Cardiac fibroblast (primary cell): ENCODE measurements at places on chromosomes 13 and 19.

DNA sequence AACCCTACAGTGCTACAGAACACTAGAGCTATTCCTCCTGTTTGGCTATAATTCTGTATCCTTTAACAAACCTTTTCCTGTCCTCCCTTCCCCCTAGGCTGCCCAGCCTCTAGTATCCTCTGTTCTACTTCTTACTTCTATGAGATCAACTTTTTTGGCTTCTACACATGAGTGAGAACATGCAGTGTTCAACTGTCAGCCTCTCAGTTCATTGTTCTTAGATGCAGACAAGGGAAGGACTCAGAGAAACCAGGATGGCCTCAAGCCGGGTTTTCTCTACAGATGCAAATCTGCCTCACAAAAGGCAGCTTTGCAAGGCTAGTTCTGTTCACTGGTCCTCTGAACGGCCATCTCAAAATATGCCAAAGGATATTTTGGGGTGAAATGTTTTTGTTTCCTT, 18.4 kb downstream of the AMER2 start:
- DNase-seq = no peak

DNA sequence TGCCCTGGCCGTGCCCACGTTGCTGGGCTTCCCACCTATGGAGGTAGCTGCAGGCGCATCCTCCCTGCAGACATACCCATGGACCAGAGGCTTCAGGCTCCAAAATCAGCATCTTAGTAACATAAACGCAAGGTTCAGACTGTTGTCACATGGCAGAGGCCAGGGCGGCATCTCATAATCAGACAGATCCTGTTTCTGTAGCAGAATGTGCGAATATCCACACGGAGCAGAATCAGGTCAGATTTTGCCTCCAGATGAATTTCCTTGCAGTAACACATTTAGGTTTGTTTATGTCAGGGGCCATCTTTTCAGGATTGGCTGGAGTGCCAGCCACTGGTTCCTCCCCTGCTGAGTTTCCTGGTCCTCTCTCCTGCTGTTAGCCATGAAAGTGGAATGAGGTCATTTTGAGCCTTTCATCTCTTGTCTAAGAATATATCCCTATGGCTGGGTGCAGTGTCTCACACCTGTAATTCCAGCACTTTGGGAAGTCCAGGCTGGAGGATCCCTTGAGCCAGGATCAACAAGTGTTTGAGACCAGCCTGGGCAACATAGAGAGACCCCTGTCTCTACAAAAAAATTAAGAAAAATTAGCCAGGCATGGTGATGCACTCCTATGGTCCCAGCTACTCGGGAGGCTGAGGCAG, 20.5 kb downstream of the SMARCA4 start:
- DNase-seq = no peak

GRCh38 chr19:3151563-3152418, 16.0 kb downstream of the GNA15 start:
- peak; percentile 33 for DNase-seq

- DNase-seq = no peak
Observed at GRCh38 chr13:112052213-112052612, 14.7 kb upstream of the SOX1 start.

DNA sequence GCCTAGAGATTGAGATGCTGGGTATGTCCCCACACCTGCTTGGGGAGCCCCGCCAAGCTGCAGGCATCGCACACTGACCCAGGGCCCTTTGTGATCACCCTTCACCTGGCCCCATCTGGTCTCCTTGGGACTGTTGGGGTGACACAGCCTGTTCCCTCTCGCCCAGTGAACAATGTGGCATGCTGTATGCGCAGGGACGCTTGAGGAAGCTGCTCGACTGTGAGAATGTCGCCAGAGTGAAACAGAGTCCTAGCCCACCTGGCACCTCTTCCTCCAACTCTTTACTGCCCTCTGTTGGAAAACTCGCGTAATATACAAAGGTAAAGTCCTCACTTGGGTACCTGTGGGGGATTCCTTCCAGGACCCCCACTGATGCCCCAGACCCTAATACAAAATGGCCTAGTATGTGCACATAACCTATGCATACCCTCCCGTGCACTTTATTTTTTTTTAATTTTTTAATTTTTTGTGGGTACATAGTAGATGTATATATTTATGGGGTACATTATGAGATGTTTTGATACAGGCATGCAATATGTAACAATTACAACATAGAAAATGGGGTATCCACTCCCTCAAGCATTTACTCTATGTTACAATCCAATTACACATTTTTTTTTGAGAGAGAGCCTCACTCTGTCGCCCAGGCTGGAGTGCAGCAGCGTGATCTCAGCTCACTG, 9.0 kb downstream of the BLOC1S3 start:
- DNase-seq = no peak

GRCh38 chr13:93745884-93746283, 519.3 kb downstream of the GPC6 start:
- DNase-seq = peak; percentile 41

DNA sequence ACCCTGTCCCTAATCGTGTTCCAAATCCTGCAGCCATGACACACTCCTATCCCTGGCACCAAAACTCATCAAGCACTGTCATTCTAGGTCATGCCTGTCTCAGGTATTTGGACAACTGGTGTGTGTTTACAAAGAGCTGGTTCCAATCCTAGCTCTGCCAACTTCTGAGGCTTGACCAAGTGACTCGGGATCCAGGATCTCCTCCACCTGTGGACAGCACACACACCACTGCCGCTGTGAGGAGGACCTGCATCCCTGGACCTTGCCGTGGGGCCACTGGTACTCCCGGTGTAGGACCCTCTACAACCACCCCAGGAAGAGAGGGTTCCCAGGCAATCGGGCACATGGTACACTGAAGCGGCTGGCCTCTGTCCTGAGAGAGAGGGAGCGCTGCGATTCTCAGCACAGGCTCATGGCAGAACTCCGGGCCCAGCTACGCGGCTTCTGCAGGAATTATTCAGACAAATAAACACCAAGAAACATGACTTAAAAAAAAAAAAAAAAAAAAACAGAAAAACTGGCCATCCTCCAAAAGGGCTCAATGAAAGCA, 20.4 kb downstream of the MLLT1 start:
- DNase-seq = peak; percentile 14

- DNase-seq = no peak
Observed at GRCh38 chr19:16074488-16075365, 1.6 kb upstream of the TPM4 start.

DNA sequence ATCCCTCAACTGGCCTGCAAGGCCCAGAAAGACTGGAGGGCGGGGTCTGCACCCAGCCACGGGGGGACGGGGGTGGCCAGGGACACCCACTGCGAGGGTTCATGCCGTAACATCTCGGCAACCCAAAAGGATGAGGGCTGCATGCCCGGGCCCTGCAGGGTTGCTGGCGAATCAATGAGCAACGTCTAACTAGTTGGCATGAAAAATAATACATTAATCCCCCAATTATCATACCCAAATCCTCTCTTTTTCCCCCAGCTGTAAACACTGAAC, 232.2 kb downstream of the TUBA3C start:
- DNase-seq = no peak

DNA sequence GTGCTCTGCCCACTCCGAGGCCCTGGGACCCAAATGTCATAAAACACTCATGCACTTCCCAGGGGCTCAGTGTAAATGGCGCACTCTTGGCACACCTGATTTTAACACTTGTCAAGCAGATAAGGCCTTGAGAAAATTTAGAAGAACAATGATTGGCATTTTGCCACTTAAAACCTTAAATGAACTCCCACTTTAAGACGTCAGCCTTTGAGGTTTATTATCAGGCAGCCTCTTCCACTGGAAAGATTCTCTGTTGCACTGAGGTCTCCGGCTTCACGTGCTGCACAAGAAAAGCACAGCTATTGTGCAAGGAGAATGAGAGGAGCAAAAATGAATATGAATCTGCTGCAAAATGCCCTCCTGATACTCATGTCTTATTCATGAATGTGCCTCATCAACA, 38.5 kb upstream of the ATP11A start:
- DNase-seq = peak; percentile 79

DNA sequence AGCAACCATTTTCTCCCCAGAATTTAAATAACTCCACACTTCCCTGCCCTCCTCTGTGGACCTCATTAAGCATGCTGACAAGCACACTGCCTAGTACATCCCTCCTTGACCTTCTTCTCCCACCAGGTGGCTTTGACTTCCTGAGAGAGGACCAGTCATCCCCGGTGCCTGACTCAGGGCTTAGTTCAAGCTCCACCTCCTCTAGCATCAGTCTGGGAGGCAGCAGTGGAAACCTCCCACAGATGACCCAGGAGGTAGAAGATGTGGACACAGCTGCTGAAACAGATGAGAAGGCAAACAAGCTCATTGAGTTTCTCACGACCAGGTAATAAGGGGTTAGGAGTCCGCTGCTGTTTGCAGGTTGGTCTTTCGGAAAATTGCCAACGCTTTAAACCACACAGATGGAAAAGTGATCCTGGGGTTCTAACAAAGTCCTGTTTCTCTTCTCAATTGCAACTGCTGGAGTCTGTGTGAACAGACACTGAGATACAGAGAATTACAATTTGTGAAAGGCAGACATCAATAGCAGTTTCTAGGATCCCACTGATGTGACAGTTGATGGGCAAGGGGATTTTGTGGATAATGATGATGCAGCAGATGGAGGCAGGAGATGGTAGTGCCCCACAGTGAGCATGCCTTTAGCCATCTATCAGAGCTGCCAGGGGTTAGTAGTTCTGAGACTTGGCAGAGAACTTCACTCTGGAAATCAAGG, 86.7 kb downstream of the ZAR1L start:
- no peak for DNase-seq

DNA sequence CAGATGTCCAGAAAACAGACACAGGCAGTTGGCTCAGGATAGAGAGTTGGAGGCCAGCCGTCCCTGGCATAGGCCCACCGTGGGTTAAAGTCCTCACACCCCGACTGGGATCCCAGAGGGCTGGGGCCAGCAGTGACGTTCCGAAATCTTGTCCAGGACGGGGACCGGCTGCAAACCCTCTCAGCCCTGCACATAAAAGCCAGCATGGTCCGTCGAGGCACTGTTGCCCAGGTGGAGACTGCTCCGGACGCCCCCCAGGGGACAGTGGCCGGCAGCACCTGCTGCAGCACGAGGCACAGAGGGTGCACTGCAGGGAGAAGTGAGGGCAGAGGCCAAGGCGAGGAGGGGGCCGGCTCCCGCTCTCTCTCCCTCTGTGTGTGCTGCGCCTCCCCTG, 4.3 kb upstream of the IFNL2 start:
- no peak for DNase-seq

DNA sequence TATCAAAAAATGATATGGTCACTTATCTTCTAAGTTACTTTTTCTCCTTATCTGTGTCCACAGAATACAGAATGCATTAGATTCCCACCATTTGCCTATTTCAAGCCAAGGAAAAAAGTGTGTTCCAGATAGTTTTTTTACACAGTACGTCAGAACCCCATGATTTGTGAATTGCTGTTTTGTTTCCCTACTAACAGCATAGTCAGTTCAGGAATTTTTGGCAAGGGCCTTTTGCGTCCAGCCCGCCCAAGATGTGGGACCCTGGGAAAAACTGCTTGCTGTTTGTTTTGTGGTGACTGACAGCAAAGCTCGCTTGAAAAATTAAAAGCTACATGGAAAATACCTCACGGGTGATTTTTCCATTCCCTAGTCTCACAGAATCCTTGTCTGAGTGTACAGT, 20.4 kb upstream of the FAM216B start:
- DNase-seq = peak; percentile 70

DNA sequence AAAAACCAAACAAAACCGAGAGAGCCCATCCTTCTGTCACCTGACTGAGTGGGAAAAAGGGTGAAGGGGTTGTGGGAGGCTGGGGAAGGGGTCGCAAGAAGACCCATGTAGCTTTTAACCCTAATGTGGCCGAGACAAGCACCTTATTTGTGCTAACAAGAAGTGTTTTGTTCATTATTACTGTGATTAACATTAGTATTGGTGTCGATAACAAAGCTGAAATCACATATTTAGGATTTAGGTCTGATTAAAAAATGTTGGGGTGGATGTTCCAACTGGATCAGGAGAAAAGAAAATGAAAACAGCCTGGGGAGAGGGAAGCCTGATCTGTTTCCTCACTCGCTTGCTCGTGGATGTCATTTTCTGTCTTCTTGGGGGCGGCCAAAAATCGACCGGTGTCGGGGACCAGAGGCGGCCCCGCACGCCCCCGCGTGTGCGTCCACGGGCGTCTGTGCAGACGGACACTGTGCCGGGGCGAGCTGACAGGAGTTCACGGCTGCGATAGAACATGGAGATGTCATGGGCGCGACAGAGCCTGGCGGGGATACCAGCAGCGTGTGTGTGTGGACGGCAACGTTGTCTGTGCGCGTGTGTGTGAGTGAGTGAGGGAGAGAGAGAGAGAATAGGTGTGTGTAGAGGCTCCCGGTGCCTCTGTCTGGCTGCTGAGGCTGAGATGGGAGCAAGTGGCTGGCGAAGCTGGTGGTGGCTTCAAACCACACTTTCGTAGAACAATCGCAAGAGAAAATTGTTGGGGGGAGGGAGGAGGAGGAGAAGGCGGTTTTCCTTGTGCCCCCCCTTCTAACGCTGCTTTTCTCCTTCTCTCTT, 29.1 kb downstream of the NFIX start:
- DNase-seq = no peak

DNA sequence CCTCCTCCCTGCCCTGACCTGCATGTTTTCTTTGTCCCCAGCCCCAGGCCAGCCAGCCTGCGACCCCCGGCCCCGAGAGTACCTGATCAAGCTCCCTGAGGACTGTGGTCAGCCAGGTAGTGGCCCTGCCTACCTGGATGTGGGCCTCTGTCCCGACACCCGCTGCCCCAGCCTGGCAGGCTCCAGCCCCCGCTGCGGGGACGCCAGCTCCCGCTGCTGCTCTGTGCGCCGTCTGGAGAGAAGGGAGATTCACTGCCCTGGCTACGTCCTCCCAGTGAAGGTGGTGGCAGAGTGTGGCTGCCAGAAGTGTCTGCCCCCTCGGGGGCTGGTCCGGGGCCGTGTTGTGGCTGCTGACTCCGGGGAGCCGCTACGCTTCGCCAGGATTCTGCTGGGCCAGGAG, 5.6 kb downstream of the CILP2 start:
- DNase-seq = no peak

GRCh38 chr13:113840541-113841352, 23.1 kb downstream of the GAS6 start:
- no peak for DNase-seq

DNA sequence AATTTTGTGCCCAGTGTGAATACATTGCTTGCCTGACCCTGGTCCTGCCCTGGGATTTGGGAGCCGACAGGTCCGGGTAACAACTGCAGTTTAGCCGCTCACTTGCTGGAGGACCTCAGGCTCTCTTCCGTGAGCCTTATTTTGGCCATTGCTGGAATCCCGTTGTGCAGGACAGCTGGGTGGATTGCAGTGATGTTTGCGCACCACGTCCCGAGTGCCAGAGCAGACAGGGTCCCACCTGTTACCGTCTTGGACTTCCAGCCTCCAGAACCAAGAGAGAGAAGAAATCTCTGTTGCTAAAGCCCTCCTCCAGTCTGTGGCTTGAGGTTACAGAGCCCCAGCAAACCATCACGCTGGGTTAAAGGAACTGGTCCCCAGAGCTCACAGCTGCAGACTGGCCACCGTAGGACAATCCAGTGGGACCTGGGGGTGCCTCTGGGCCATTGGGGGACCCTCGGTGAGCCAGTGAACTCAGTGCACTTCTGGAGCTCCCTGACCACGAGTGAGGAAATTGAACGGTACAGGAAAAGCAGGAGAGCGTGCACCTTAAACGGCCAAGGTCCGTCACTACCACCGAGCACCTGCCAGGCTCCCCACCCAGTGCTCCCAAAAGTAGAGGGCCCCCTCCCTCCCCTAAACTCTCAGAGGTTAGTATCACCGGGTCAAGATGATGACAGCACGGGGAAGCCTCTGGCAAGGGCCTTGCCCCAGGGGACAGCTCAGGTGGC, 92.9 kb downstream of the GNG7 start:
- DNase-seq = no peak

GRCh38 chr13:27349458-27349857, 75.0 kb upstream of the GTF3A start:
- peak; percentile 32 for DNase-seq
